Articular chondrocyte of knee joint (primary cell): ENCODE measurements at places on chromosomes 3 and 15. TPM values are rescaled to one million over a fixed set of nuclear protein-coding genes. Genes with fewer than 3 reads are reported as not detected.

Gene KATNBL1
- 41.4 and 49.5 TPM in 2 replicates for total RNA-seq

Gene ST6GAL1
- total RNA-seq: 5.5 and 10.8 TPM in 2 replicates

Gene SPINK8
- not detected in 2 replicates for total RNA-seq

Gene ELL3
- total RNA-seq: 3.1 and 6.6 TPM in 2 replicates

Gene FYCO1
- 26.7 and 32.1 TPM in 2 replicates for total RNA-seq

Gene CRYGS
- 1.6 and 1.8 TPM in 2 replicates for total RNA-seq

Gene SNURF
- total RNA-seq: 11.4 and 11.7 TPM in 2 replicates

Gene ERICH6
- 0.39 TPM in 1 of 2 replicates, not detected in the other for total RNA-seq

Gene IL5RA
- total RNA-seq: not detected in 2 replicates

Gene COL6A6
- under 0.01 TPM in 1 of 2 replicates, not detected in the other for total RNA-seq

Gene CD276
- 101 and 125 TPM in 2 replicates for total RNA-seq

Gene ROPN1
- total RNA-seq: 0.22 TPM in 1 of 2 replicates, not detected in the other

Gene FOXL2NB
- total RNA-seq: 0.13 and 0.22 TPM in 2 replicates

Gene FOXL2
- 0.11 and 0.13 TPM in 2 replicates for total RNA-seq

Gene TMEM41A
- total RNA-seq: 10.8 and 12.5 TPM in 2 replicates

Gene EOGT
- total RNA-seq: 67.2 and 74.9 TPM in 2 replicates

Gene HCN4
- not detected in 2 replicates for total RNA-seq

Gene GJD2
- total RNA-seq: not detected in 2 replicates

Gene HDAC11
- total RNA-seq: 9.0 and 12.9 TPM in 2 replicates

Gene USP3
- 46.6 and 55.3 TPM in 2 replicates for total RNA-seq

Gene IGSF11
- 0.11 TPM in 1 of 2 replicates, not detected in the other for total RNA-seq

Gene GCNT3
- total RNA-seq: 5.1 and 5.8 TPM in 2 replicates

Gene ISL2
- total RNA-seq: 0.22 TPM in 1 of 2 replicates, not detected in the other

Gene P2RY12
- total RNA-seq: 0.11 TPM in 1 of 2 replicates, not detected in the other

Gene IQCH
- total RNA-seq: 4.2 and 7.3 TPM in 2 replicates

Gene ANKRD63
- total RNA-seq: not detected in 2 replicates

Gene PTX3
- 174 and 549 TPM in 2 replicates for total RNA-seq

Gene VWA5B2
- total RNA-seq: not detected in 2 replicates

Gene CPLX3
- not detected in 2 replicates for total RNA-seq

Gene ZNF770
- 45.5 and 47.7 TPM in 2 replicates for total RNA-seq

Gene TWF2
- 69.3 and 81.7 TPM in 2 replicates for total RNA-seq

Gene TNIK
- total RNA-seq: 4.8 and 5.2 TPM in 2 replicates

Gene EIF1B
- 24.4 and 25.7 TPM in 2 replicates for total RNA-seq

Gene CPNE4
- total RNA-seq: not detected in 2 replicates

Gene HIGD2B
- total RNA-seq: not detected in 2 replicates

Gene SERPINI2
- total RNA-seq: not detected in 2 replicates

Gene NR2F2
- total RNA-seq: 1.7 and 3.3 TPM in 2 replicates

Gene MST1R
- 0.97 and 1.3 TPM in 2 replicates for total RNA-seq

Gene SAMMSON
- not detected in 2 replicates for total RNA-seq

Gene GLDN
- total RNA-seq: 56.1 and 57.2 TPM in 2 replicates

Gene C3orf33
- total RNA-seq: 1.4 and 2.6 TPM in 2 replicates

Gene CNTN4
- not detected in 2 replicates for total RNA-seq
